ENCODE measurements at places on chromosomes 1 and 21. TPM values are rescaled to one million over a fixed set of nuclear protein-coding genes. Genes with fewer than 3 reads are reported as not detected.
A peak's percentile ranks its signal among the peaks of the same experiment; 100 is the strongest.

- no peaks in the 10 kb centered on the region for H3K27me3 ChIP-seq
- H3K4me1 ChIP-seq = peaks cover 21% of the 10 kb centered on the region
- H3K36me3 ChIP-seq = no peaks in the 10 kb centered on the region
- H3K27ac ChIP-seq = peak overlapping the region; percentile 91
- peak overlapping the region; percentile 72 for H3K4me3 ChIP-seq
Observed at GRCh38 chr1:170664828-170665612, 1.1 kb downstream of the PRRX1 start.

DNA sequence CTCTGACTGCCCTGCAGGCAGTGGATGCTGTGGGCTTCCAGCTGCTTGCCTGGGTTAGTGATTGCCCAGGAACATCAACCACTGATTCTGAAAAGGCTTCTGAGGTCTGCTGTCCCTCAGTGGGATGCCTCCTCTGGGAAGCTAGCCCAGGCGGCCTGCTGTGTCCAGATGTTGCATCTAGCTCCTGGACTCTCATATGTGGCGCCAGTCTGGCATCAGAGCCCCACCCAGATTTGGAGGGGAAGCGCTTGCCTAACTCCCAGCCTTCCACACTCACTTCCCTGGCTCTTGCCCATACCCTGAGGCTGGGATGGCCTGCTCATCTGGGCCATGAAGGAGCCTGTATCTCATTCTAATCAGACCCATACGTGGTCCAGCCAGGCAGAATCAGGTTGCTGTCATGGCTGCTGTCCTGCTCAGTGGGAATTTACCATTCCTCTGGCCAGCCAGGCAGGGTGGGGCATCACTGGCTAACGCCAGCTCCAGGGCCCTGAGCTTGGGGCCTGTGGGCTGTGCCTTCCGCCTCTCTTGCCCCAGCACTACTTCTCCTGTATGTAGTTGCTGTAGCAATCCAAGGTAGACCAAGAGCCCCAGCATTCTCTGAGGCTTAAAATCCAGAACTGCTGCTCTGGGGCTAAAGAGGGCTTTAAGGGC, 4.1 kb downstream of the CSF1 start:
- H3K27me3 ChIP-seq = no peaks in the 10 kb centered on the region
- H3K27ac ChIP-seq = peak overlapping the region; percentile 30
- peak overlapping the region; percentile 89 for H3K4me3 ChIP-seq
- DNase-seq = peak; percentile 76
- H3K4me1 ChIP-seq = peaks cover 9% of the 10 kb centered on the region

GRCh38 chr21:40803101-40803500, 43.9 kb downstream of the DSCAM start:
- no peaks in the 10 kb centered on the region for H3K36me3 ChIP-seq
- no peak for DNase-seq
- H3K27ac ChIP-seq = no peak overlapping the region
- no peaks in the 10 kb centered on the region for H3K27me3 ChIP-seq

DNA sequence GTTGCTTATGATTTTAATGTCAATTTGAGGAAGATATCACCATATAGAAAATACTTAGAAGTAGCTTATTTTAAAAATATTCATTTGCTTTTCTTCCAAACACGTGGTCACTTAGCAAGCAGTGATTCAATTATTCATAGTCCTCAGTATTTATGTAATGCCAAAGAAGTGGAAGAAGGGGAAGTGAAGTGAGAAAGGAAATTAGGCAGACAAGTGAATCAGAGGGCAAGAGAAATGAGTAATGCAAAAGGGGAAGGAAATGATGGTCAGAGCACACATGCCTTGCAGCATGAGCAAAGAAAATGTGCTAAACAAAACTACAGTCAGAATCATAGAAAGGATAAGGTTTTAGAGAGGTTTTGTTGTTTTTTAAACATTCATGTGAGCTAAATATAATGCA, 31.8 kb downstream of the SDCCAG8 start:
- no peaks in the 10 kb centered on the region for H3K27me3 ChIP-seq
- no peak overlapping the region for H3K4me3 ChIP-seq
- H3K36me3 ChIP-seq = peaks cover 43% of the 10 kb centered on the region
- peaks cover 4% of the 10 kb centered on the region for H3K4me1 ChIP-seq
- DNase-seq = no peak
- H3K27ac ChIP-seq = no peak overlapping the region

- H3K27me3 ChIP-seq = no peaks in the 10 kb centered on the region
- H3K27ac ChIP-seq = peak overlapping the region; percentile 75
- H3K4me3 ChIP-seq = no peak overlapping the region
Observed at GRCh38 chr1:51661081-51661518, 44.2 kb downstream of the OSBPL9 start.

AMY1B gene
- polyA plus RNA-seq = not detected

C1orf116 gene
- 0.14 TPM for polyA plus RNA-seq
